EH (cell line): ENCODE measurements at places on chromosomes 13 and 19.

- DNase-seq: peak; percentile 14
Observed at GRCh38 chr19:19911150-19911549, 10.4 kb downstream of the ZNF93 start.

DNA sequence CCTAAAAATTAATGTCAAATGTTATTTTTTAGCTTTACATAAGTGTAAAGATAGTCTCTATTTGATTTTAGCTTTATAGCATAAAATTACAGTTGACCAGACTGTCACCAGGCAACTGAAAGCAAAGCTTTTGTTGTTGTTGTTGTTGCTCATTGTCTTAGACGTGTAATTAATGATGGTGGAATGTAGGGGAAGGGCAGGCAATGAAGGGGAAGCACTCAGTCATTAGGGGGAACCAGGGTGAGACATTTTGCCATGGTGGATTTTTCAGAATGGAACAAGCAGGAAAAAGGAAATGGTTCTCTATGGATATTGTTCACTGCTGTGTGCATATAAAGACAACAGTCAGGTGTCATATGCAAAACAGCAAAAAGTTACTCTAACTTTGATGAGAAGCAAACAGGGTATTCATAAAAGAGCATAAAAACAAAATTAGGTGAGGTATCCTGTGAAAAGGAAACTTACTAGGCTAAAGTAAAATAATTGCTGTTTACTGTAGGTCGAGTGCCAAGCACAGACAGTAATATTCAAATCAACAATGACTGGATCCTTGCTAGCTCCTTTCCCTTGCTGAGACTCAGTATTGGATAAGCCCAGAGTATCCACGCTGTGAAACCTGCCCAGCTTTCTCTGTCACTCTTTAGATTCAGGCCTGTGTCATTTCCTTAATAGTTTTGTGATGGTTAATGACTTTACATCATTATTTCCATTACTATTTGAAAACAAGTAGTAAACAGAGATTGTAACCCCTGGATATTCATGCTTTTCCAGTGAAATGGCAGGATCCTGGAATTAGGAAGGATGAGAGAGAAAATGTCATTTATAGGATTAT is 110.5 kb downstream of the LRCH1 start:
- peak; percentile 29 for DNase-seq

DNA sequence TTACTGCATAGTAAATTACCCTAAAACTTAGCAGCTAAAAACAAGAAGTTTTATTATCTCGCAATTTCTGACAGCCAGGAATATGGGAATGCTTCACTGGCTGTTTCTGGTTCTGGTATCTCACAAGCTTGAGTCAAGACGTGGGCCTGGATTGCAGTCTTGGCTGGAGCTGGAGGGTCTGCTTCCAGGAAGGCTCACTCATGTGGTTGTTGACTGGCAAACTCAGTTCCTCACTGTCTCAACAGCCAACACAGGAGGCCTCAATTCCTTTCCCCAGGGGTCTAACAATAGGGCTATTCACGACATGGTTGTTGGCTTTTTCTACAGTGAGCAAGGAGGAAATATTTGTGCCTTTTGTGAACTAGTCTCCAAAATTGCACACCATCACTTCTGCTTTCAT is 146.3 kb downstream of the GPC5 start:
- no peak for DNase-seq

- DNase-seq: peak; percentile 12
Observed at GRCh38 chr13:25171517-25172302, at the start of gene AMER2. Gene AMER2 (minus strand): TSS chr13:25172288. CDS start chr13:25171619, 669 bp downstream.

GRCh38 chr19:45900738-45901431 is 1.5 kb downstream of the MYPOP start:
- DNase-seq: no peak

DNA sequence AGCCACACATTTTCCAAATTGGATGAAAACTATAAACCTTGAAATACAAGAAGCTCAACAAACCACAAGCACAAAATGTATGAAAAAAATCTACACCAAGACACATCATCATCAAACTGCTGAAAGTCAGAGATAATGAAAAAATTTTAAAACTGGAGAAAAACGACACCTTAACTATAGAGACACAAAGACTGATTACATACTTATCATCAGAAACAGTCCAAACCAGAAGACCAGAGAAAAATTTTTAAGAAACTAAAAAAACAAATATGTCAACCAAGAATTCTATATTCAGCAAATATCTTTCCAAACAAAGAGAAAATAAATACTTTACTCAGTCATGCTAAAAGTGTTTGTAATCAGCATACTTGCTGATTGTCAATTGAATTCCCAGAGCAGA is 8.5 kb upstream of the ZNF823 start:
- peak; percentile 18 for DNase-seq

- DNase-seq: no peak
Observed at GRCh38 chr19:16143399-16144215, at the start of gene HSH2D. Gene HSH2D (plus strand): TSS chr19:16143685. CDS start chr19:16148751, 5,066 bp downstream.

GRCh38 chr13:36553491-36553890 is 120.3 kb upstream of the SERTM1 start:
- no peak for DNase-seq

- no peak for DNase-seq
Observed at GRCh38 chr13:93004919-93005318, 221.7 kb upstream of the GPC6 start.

- no peak for DNase-seq
Observed at GRCh38 chr13:21117104-21117809, 55.9 kb upstream of the LATS2 start.

- no peak for DNase-seq
Observed at GRCh38 chr13:53092931-53093330, 64.3 kb downstream of the OLFM4 start.

DNA sequence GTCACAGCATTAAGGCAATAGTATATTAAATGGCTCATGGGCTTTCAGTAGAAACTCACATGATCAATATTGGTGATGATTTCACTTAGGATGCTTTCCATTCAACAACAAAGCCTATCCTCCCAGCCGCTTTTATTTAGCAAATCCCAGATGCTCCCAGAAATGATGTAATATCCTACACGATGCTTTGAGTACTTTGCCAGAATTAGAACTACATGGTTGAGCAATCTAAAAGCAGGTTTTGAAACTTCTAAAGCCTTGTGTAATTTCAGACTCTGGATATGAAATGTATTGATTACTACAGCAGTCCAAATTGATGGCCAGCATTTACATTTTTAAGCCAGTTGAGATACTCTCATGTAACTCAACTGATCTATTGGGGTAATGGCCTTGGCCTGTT is 13.6 kb downstream of the DLEU7 start:
- no peak for DNase-seq

GRCh38 chr13:70729369-70729768 is 621.1 kb upstream of the KLHL1 start:
- DNase-seq: no peak

DNA sequence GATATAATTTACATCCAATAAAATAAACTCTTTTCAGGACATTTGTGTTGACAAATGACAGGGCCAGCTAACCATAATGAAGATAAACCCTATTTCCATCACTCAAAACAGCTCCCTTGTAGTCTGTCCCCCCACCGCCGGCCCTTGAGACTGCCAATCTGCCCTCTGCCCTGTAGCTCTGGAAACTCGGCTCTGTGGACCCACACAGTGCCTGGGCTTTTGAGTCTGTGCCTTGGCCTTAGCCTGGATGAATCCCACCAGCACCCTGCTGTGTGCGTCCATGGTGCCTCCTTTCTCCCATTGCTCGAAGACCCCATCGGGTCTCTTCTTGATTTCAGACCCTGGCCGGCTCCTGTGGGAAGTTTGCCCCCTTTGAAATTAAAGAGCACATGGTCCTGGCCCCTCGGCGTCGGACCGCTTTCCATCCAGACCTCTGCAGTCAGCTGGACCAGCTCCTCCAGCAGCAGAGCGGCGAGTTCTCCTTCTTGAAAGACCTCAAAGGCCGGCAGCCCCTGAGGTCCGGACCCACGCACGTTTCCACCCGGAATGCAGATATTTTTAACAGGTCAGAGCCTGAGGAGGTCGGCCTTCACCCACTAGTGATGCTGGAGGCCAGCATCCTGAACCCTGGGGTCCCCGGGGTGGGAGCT is 26.0 kb downstream of the CHAF1A start:
- no peak for DNase-seq

DNA sequence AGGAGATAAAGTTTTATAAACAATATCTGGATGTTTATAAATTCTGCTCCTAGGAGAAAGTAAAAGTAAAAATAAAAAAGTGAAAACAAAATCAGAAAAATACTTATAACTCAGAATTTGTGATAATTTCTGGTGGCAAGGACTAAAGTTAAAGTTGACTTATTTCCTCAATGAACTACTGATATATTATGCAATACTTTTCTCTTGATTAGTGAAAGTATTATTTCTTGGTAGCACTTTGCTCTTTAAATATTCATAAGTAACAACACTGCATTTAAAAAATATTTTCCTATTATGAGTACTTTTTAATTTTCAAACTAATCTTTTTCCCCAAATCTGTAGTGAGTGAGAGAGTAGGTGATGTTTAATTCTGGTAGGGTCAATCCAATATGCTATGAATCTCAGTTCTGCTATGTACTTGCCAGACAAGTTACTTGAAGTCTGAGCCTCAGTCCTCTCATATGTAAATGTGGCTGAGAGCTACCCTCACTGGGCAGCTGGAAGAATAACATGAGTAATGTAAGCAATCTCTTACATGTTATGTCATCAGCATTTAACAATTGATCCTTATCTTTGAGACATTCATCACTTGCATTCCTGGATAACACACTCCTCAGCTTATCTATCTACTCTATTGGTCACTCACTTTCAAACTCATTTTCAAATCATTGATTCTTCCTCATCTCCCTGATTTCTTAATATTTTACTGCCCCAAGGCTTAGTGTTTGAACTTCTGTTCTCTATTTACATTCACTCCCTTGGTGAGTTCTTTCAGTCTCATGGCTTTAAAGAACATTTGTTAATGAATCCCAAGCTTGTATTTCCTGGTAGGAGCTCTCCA is 239.0 kb downstream of the RGCC start:
- DNase-seq: peak; percentile 93

DNA sequence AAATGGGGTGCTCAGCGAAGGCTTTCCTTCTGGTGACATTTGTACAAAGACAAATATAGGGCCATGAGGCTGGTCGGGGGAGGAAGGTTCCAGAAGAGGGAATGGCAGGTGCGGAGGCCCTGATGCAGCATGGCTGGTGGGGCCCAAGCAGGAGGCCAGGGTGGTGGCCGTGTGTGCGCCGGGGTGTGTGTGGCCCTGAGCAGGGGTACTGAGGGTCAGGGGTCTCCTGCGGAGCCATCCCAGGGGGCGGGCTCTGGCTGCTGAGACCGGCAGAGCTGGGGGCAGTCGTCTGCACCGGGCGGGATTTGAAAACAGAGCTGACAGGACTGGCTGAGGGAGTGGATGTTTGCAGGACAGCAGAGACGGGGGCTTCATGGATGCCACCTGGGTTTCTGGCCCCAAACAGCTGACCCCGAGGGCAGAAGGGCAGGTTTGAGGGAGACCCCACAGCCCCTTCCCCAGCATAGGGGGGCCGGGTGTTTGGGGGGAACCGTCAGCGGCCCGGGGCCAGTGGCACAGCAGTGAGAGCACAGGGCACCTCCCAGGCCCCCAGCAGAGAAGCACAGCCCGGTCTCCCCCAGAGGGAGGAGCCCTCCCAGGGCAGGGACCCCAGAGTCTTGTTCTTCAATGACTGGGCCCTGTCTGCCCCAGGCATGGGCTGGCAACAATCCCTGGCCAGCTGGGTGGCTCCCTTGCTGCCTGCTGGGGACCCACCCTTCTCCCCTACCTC is 11.4 kb downstream of the PIAS4 start:
- DNase-seq: no peak

GRCh38 chr13:106499896-106500295 is 35.6 kb downstream of the EFNB2 start:
- DNase-seq: peak; percentile 21

DNA sequence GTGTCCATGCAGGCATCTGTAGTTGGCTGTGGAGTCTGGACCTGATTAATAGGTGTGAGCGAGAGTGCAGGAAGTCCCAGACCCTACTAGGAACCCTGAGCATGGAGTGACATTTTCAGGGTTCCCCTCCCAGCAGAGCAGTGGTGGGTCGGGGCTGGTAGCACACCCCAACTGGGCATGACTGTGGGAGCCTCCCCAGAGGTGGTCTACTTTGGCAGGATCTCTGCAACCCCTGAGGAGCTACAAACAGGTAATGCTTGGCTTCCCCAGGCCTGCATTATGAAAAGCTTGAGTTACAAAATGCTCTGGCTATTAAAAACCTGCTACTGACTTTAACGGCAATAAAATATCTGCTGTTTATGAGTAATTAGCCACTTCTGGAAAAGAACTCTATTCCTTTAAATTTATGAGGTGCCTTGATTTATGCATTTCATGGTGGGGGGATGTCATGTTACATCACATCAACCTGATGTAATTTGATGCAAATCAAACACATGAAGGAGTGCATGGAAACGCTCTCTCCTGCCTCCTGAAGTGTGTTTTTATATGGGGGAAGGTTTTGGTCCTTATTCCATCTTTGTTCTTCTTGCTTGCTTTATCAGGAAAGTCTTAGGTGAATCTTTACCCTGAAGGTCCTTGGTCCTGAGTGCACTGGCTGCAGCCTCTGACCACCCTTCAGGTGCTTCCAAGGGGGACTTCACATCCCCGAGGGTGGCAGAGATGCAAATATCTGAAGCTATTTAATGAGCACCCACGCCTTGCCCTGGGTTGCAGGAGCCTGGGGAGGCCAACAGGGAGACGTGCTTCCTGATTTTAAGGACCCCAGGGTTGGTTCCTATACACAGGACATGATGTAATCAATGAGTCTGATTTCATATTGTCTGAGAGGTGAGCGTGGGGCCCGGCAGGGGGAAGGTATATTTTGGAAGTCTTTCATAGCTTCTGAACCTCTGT is 54.0 kb downstream of the ZNF536 start:
- no peak for DNase-seq

DNA sequence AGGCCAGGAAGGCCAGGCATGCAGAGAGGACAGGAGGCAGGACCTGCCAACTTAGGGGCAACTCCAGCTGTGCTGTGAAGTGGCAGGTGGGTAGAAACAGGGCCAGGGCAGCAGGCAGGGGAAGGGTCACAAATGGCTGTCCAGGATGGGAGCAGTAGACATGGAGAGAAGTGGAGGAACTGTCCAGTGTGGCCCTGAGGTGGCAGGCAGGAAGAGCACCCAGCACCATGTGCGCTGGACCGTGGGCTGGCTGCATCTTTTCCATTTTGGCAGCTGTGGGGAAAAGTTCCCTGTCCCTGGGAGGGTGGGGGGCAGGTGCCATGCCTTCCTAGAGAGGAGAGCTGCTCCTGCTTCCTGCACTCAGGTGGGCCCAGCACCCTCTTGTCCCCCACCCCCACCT is 13.8 kb downstream of the DEDD2 start:
- no peak for DNase-seq

DNA sequence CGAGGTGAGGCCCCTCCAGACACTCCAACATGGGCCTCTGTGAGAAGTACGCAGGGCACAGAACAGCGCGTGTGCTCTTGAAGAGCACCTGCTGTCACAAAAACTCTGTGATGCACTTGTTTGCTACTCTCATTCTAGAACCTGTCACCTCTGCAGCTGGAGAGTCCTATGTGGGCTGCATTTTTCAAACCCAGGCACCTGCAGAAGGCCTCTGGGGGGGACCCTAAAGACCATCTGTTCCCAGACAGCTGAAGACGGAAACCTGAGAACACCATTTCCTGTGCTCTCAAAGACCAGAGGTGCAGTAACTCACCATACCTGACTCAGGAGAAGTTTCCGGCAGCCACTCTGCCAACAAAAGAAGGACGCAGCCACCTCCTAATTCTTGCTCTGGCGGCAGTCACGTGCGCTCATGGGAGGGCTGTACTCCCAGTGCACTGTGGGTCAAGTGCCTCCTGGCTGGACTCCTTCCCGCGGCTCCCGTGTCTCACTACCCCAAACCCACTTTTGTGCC is 28.1 kb downstream of the RANBP3 start:
- DNase-seq: no peak

- DNase-seq: peak; percentile 60
Observed at GRCh38 chr19:46898731-46899130, 37.9 kb downstream of the ARHGAP35 start.
